ENCODE measurements at places on chromosomes 4 and X. TPM values are rescaled to one million over a fixed set of nuclear protein-coding genes. Genes with fewer than 3 reads are reported as not detected.

Gene NDP
- 0.66 TPM for total RNA-seq

Gene KIAA1210
- total RNA-seq, result 0.82 TPM

Gene NCAPG
- 13.6 TPM for total RNA-seq

Gene HSPA4L
- 5.2 TPM for total RNA-seq

Gene C4orf50
- total RNA-seq, result 0.02 TPM

Gene VCX
- 0.41 TPM for total RNA-seq

Gene PPP3CA
- total RNA-seq, result 24.1 TPM

Gene DUSP21
- not detected for total RNA-seq

Gene EGFL6
- total RNA-seq, result 11.3 TPM

Gene PAGE2
- total RNA-seq, result not detected

Gene ARX
- not detected for total RNA-seq

Gene CYTL1
- total RNA-seq, result 13.9 TPM

Gene PPAT
- total RNA-seq, result 30.9 TPM

Gene HSFX2
- not detected for total RNA-seq

Gene SULT1B1
- 0.34 TPM for total RNA-seq

Gene GABRQ
- total RNA-seq, result 3.4 TPM

Gene GYPB
- not detected for total RNA-seq

Gene CLDN2
- not detected for total RNA-seq

Gene CCDC149
- total RNA-seq, result 15.3 TPM

Gene IL1RAPL2
- 0.54 TPM for total RNA-seq

Gene PAGE1
- total RNA-seq, result not detected

Gene FRMPD4
- total RNA-seq, result 0.07 TPM

Gene GABRA4
- total RNA-seq, result not detected

Gene PHOX2B
- total RNA-seq, result not detected

Gene F11
- total RNA-seq, result not detected

Gene VSIG4
- total RNA-seq, result not detected

Gene TLR3
- total RNA-seq, result 9.1 TPM

Gene CFAP97
- 29.2 TPM for total RNA-seq

Gene SH3BGRL
- total RNA-seq, result 69.5 TPM

Gene NXF2
- not detected for total RNA-seq

Gene FAM114A1
- 55.6 TPM for total RNA-seq

Gene GPRASP2
- total RNA-seq, result 23.5 TPM

Gene CSAG1
- not detected for total RNA-seq

Gene CT55
- 0.34 TPM for total RNA-seq

Gene NPY5R
- total RNA-seq, result not detected

Gene NPNT
- total RNA-seq, result 68.6 TPM

Gene RNF175
- total RNA-seq, result 2.5 TPM

Gene PPP2R2C
- total RNA-seq, result 5.2 TPM

Gene RAB33A
- total RNA-seq, result 4.3 TPM

Gene SLC9B2
- total RNA-seq, result 13.4 TPM

Gene TCEANC
- total RNA-seq, result 3.8 TPM

Gene CT45A10
- not detected for total RNA-seq

Gene GLOD5
- not detected for total RNA-seq

Gene RAB41
- not detected for total RNA-seq

Gene CETN2
- total RNA-seq, result 35.4 TPM
